ENCODE measurements at places on chromosomes 3 and 15. TPM values are rescaled to one million over a fixed set of nuclear protein-coding genes. Genes with fewer than 3 reads are reported as not detected.

- DNase-seq, result no peak
Observed at GRCh38 chr3:32667072-32667582, 17.9 kb upstream of the CNOT10 start.

DNA sequence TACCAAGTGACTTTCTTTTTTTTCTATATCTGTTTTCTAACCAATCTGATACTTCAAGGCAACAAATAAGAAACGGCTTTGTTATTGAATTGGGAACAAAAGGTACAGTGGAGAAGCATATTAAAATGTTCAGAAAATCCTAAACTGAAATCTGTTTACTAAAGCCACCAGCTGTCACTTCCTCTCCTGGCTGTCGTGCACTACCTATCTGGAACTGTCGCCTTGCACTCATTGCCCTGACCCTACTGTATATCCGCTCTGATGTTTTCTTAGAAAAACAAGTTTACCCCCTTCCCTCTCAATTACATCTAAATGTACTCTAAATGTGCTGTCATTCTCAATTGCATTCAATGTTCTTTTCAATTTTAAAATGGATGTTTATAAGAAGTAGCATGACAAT lies 439.8 kb upstream of the ARRDC4 start:
- no peak for DNase-seq

ESYT3 gene
- 0.94 TPM for total RNA-seq

AADAC gene
- not detected for total RNA-seq

SST gene
- 3.6 TPM for total RNA-seq

GRCh38 chr3:195040094-195040493 lies 230.9 kb downstream of the XXYLT1 start:
- no peak for DNase-seq

DNA sequence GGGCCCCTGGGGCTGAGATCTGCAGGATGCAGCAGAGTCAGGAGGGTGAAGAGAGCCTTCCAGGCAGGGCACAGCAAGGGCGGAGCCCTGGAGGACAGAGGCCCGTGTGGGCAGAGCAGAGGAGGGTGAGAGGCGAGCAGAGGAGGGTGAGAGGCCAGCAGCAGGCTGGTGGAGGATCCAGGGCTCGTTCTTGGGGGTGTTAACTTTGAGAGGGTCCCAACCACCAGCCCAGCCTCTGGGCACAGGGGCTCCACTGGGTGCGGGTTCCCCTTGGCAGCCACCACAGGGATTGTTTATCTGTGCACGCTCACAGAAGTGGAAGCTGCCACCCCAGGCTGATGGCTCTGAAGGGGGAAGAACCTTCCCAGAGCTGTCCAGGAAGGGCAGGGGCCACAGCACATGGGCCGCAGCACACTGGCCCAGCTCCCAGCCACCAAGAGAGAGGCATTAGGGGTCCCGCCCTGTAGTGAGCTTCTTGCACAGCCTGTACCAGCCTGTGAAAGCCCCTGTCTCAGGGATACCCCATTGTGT lies 9.3 kb upstream of the PLXND1 start:
- DNase-seq, result peak; percentile 46

DNA sequence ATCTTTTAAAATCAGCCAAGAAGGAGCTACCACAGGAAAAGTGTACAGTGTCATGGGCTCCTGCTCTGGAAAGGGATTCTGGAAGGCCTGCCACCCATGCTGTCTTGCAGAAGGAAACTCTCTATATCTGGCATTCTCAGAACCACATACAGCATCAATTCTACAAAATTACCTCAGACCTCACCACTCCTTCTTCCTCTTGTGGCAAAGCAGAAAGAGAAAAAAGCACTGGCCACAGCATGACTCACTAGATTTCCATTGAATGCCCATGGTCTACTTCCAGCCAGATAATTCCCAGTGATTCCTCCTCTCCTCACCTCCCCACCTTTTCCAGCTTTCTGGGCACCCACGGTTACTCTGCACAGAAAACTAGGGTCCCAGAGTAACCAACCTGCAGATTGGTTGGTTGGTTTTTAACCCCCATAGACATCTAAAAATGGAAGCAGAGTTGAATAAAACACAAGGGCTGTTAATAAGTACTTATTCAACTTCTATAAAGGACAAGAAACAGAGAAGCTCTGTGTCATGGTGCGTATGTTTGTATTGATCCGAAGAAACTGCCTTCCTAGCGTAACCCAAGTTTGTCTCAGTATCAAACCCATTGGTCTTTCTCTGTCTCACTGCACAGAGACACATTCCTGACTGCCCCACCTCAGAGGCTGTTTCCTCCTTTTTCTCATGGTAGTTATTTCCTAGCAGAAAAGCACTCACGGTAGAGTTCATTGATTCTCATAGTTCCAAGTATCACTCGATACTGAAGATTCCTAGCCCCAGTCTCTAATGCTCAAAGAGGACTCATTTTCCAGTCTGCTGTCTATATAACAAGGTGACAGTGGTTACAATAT lies 67.7 kb downstream of the LDHAL6B start:
- DNase-seq, result no peak

DNA sequence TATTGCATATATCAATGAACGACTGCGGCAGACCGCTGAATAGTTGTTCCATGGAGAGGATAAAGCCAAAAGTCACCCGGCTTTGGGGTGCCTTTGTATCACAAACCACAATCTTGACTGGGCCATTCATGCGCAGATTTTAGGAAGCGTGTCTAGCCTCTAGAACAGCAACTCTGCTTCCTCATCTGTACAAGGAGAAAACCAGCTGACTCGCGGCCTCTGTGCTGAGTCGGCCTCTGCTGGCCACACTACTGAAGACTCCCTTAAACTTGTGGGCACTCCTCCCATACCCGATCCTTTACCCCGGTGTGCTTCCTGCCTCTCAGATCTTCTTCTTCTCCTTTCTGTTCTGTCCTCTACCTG lies 872 bp downstream of the DLEC1 start:
- peak; percentile 84 for DNase-seq

UMPS gene
- 33.6 TPM for total RNA-seq

- DNase-seq, result no peak
Observed at GRCh38 chr15:33729653-33730052, 238.6 kb upstream of the CHRM5 start.

DNA sequence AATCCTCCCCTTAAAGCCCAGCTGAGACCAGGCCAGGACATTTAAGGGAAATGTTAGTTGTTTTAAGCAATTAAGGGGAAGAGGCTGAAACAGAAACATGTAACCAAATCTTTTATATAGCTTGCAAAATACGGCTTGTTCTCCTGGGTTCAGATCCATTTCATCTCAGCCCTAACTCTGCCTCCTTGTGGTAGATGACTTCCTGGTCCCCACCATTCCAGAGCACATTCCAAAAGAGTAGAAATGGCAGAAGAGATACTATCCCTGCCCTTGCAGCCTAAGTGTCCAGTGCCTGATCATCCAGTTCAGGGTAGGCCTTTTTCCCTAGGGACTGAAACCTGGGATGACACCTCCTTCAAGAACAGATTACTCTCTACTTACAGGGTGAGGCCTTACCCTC lies 266.2 kb upstream of the VEPH1 start:
- no peak for DNase-seq

DNA sequence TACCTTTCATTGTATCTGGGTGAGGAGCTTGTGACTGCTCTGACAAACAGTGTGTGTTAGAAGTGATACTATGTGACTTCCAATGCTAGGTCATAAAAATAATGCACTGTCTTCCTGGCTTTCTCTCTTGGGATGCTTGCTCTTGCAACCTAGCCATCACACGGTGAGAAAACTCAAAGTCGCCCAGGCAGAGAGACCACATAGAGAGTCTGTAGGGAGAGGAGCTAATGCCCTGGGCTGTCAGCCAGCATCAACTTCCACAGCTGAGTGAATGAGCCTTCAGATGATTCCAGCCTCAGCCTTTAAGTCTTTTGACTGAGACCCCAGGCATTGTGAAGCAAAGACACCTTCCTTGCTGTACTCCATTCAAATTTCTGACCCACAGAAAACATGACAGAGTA lies 220.6 kb upstream of the SGO1 start:
- DNase-seq, result no peak

DNA sequence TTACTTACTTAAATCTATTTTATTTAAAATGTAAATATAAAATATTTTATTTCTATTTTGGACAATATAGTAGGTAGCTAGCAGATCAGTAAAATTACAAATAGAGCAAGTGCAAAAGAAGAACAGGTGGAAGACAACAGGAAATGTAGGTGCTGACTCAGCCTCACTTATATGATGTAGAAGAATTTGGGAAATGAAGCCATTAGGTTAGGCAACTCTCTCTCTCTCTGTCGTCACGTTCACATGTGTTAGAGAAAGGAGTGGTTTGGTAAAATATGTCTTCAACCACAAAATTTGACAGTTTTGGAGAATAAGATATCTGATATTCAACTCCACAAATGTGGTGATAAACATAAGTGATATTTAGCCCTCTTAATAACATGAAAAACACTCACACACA lies 532.5 kb upstream of the KCNMB2 start:
- no peak for DNase-seq

GPR27 gene
- 16.3 TPM for total RNA-seq

EAF2 gene
- total RNA-seq, result 9.3 TPM

GRCh38 chr3:135125171-135125801 lies 330.2 kb downstream of the EPHB1 start:
- no peak for DNase-seq

- no peak for DNase-seq
Observed at GRCh38 chr15:101252836-101253235, 988 bp upstream of the CHSY1 start.

DNA sequence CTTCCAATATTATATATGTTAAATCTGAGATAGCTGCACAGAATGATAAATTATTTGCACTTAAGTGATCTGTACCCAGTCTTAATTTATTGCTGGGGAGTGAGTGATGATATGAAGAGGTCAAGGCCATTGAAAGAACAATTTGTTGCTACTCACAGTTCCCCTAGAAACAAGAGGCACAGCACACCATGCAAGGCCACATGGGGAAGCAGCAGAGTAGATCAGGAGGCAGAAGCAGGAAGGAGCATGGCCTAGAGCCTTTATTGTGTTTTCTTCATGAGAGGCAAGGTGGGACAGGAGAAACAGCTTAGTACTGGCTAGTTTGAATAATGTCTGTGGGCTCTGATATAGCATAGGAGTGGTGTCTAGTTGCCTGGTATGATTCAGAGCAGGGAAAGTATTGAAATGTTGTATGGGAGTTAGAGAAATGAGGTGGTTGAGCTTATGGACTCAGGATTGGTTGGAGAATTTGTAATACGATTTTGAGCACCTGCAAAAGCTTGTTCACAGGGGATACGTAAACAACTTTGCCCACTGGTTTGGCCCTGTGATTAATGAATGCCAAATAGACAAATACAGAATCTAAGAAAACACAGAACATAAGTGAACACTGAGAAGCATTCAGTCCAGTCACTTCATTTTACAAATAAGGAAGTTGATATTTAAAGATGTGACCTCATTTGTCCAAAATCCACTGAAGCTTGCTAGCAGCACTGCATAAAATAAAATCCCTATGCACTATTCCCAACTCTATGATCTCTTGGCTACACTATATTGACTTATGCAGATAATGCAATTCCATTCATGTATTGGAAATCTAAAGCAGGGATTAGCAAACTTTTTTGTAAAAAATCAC lies 71.7 kb downstream of the TMCO5A start:
- DNase-seq, result no peak

GRCh38 chr3:122697952-122698620 lies 17.4 kb downstream of the PARP14 start:
- no peak for DNase-seq

FBXO40 gene
- 0.23 TPM for total RNA-seq

GOLGA6L10 gene
- 4.3 TPM for total RNA-seq

GNAT1 gene
- not detected for total RNA-seq

ADAMTSL3 gene
- total RNA-seq, result 9.7 TPM

- DNase-seq, result no peak
Observed at GRCh38 chr15:101193806-101194545, 57.9 kb downstream of the CHSY1 start.

DNA sequence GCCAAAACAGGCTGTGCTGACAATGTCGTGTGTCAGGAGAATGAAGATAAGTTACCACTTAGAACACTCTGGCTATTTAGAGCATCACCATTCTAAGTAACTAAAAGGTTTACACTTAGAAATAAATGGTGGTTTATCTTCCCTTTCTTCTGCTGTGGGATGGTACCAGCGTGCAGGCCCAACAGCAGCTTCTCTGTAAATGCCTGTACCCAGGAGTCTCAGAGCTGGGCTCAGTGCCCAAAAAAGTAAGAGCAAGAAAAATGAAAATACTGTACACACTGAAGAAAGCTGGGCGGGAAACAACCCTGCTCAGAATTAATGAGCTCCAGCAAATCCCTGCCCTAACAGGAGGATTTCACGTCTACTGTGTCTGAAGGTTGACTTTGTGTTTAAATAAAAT lies 206.5 kb downstream of the MFSD1 start:
- no peak for DNase-seq

DNA sequence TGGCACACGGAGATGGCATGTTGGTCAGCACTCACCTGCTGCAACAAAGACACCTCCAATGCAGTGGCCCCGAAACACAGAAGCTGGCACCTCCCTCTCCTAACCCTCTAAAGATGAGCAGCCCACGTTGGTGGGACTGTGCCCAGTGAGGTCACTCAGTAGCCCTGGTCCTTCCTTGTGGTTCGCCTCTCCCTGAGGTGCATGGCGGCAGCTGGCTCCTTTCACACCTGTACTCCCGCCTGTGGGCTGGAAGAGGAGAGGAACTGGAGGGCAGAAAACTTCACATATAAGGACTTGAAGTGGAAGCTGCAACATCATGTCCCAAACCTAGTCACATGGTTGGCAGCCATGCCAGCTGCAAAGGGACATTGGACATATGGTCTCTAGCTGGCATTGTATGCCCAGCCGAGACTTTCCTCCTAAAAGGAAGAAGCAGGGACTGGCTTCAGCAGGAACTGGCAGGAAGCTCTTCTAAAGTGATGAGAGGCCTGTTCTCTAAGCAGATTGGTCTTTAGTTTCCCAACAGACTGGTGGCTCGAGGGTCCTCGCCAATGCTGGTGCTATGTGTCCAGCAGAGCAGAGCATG lies 10.8 kb upstream of the C3orf22 start:
- no peak for DNase-seq

LYZL4 gene
- total RNA-seq, result not detected

DCP1A gene
- total RNA-seq, result 31.7 TPM

SPTSSB gene
- 242 TPM for total RNA-seq

CLDN11 gene
- 10.6 TPM for total RNA-seq

DNA sequence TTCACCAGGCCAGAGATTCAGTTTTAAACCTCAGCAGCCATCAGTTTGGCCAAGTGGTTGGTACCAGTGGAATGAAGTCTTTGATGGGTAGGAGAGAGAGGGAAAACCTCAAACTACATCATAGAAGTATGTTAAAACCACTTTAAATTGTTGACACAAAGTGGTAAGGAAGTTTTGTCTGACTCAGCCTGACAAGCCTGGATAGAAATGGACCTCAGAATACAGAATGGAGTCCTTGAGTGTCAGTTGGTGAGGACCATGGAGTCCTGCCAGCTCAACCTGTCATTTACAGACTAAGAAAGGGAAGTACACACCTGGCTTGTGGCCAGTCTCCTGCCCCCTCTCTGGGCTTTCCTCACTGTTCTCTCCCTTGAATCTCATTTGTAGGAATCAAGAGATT lies 12.1 kb downstream of the EAF1 start:
- no peak for DNase-seq

PIERCE2 gene
- 3.0 TPM for total RNA-seq

PYGO1 gene
- 10.7 TPM for total RNA-seq
